CD14-positive monocyte (primary cell): ENCODE measurements at places on chromosomes 11 and 22.

- peak; percentile 33 for DNase-seq
- H3K4me3 ChIP-seq: peak overlapping the region; percentile 79
- H3K36me3 ChIP-seq: no peaks in the 10 kb centered on the region
- H3K4me1 ChIP-seq: peaks cover 52% of the 10 kb centered on the region
- no peaks in the 10 kb centered on the region for H3K27me3 ChIP-seq
- peak overlapping the region; percentile 60 for H3K27ac ChIP-seq
These were observed 698 bp downstream of the PAK1 start for GRCh38 chr11:77472991-77473800.

- no peak for DNase-seq
- H3K4me3 ChIP-seq: no peak overlapping the region
- H3K36me3 ChIP-seq: no peaks in the 10 kb centered on the region
- no peaks in the 10 kb centered on the region for H3K4me1 ChIP-seq
- no peak overlapping the region for H3K27ac ChIP-seq
- no peaks in the 10 kb centered on the region for H3K27me3 ChIP-seq
These were observed 201.5 kb upstream of the LUZP2 start for GRCh38 chr11:24295360-24295759.

DNA sequence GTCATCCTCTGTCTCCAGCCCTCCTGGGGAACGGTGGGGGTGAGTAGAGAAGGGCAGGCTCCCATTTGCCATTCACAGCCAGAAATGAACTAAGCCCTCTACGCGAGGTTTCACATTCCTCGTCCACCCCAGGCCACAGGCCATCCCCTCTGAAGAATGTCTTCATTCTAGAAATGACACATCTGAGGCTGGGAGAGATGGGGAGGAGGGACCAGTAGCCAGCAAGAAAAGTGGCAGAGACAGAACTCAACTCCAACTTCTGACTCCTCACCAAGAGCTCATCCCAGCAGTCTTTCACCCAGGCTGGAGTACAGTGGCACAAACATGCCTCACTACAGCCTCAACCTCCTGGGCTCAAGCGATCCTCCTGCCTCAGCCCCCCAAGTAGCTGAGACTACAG, 3.4 kb downstream of the CTSF start:
- H3K27ac ChIP-seq: no peak overlapping the region
- DNase-seq: no peak
- H3K4me1 ChIP-seq: peaks cover 4% of the 10 kb centered on the region
- H3K36me3 ChIP-seq: no peaks in the 10 kb centered on the region
- no peak overlapping the region for H3K4me3 ChIP-seq

DNA sequence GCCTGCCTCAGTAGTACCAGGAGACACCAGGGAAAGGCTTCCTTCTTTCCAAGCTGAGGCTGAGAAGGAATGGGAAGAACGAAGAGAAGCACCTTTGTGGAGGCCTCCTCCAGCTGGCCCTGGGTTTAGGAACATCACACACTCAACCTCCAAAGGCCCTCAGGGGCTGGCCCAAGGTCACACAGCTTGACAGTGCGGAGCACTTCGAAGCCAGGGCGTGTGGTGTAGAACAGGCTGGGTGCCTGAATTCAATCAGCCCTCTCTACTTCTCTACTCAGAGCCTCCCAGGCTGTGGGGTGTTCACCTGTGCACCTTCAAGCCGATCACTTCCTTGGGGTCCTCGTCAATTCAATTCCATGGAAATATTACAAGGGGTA, 727 bp upstream of the CSDC2 start:
- no peak for DNase-seq
- no peak overlapping the region for H3K27ac ChIP-seq
- H3K4me1 ChIP-seq: no peaks in the 10 kb centered on the region

- H3K4me3 ChIP-seq: no peak overlapping the region
- no peak for DNase-seq
These were observed 101.0 kb downstream of the RASSF10 start for GRCh38 chr11:13110145-13110544.

- DNase-seq: no peak
- no peaks in the 10 kb centered on the region for H3K4me1 ChIP-seq
- H3K27ac ChIP-seq: no peak overlapping the region
- H3K27me3 ChIP-seq: no peaks in the 10 kb centered on the region
These were observed 48.3 kb downstream of the RPUSD4 start for GRCh38 chr11:126163074-126163700.

DNA sequence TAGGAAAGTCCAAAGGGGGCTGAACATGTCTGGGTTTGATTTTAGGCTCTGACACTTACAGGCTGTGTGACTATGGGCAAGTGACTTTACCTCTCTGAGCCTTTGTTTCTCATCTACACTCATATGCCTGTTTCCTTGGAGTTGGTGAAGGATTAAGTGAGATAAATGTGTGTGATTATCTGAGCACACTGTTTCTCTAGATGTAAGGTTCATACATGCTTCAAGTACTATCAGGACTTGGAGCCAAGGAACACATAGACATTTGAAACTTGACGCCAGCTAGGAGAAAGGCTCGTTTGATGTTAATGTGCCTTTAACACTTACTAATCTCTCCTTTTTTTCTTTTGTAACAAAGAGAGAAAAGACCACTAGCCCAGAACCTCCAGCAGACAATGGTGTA, 9.7 kb downstream of the CRYBB1 start:
- H3K27ac ChIP-seq: no peak overlapping the region
- no peak overlapping the region for H3K4me3 ChIP-seq
- H3K36me3 ChIP-seq: no peaks in the 10 kb centered on the region
- H3K4me1 ChIP-seq: peaks cover 11% of the 10 kb centered on the region
- H3K27me3 ChIP-seq: no peaks in the 10 kb centered on the region
- no peak for DNase-seq

- peak; percentile 99 for DNase-seq
- peak overlapping the region; percentile 95 for H3K27ac ChIP-seq
- H3K4me1 ChIP-seq: peaks cover 62% of the 10 kb centered on the region
- H3K36me3 ChIP-seq: no peaks in the 10 kb centered on the region
- peak overlapping the region; percentile 13 for H3K4me3 ChIP-seq
- H3K27me3 ChIP-seq: no peaks in the 10 kb centered on the region
These were observed 15.9 kb upstream of the APOBEC3A start for GRCh38 chr22:38941488-38941987.

- no peaks in the 10 kb centered on the region for H3K36me3 ChIP-seq
- no peaks in the 10 kb centered on the region for H3K4me1 ChIP-seq
- no peak overlapping the region for H3K27ac ChIP-seq
- no peak overlapping the region for H3K4me3 ChIP-seq
- H3K27me3 ChIP-seq: no peaks in the 10 kb centered on the region
These were observed 15.2 kb upstream of the MTMR2 start for GRCh38 chr11:95939091-95939490.

GRCh38 chr11:61049859-61050258, 52.4 kb upstream of the CD5 start:
- no peaks in the 10 kb centered on the region for H3K27me3 ChIP-seq
- no peak overlapping the region for H3K4me3 ChIP-seq
- no peaks in the 10 kb centered on the region for H3K36me3 ChIP-seq
- H3K4me1 ChIP-seq: peaks cover 5% of the 10 kb centered on the region
- no peak overlapping the region for H3K27ac ChIP-seq

GRCh38 chr11:61277186-61278000, 17.7 kb downstream of the VWCE start:
- no peak overlapping the region for H3K27ac ChIP-seq
- no peak overlapping the region for H3K4me3 ChIP-seq
- no peak for DNase-seq
- H3K36me3 ChIP-seq: no peaks in the 10 kb centered on the region

DNA sequence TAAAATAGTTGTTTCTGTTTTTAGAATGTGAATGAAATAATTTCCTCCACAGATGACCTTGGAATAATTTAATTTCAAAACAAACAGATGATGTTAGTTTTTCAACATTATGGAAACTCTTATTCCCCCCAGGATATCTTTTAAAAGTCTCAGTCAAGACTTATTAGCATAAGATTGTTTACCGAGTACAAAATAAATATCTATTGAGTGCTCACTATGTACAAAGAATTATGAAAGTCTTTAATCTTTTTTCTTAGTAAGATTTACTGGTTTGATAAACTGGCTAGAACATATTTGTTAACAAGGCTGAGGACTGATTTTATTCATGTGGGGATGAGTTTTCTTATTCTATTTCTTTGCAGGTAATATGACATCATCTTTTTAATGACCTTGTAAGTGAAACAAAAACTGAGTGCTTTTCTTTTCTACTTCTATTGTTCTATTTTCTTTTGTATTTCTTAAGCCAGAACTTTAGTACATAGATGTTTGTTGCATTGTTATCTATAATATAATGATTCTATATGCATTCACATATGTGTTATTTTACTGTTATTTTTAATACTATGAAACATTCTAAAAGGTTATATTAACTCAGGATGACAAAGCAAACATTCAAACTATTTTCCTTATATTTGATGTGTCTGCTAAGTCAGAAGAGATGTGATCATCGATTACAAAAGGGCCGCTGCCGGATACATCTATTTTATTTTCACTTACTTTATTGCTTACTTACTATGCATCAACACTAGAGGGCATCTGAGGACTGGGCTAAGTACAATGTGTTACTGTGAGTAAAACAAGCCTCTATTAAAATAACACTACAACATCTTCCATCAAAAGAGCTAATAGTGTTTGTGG, 111.0 kb upstream of the ARHGAP42 start:
- no peak overlapping the region for H3K27ac ChIP-seq
- H3K4me3 ChIP-seq: no peak overlapping the region
- no peak for DNase-seq
- H3K27me3 ChIP-seq: no peaks in the 10 kb centered on the region
- no peaks in the 10 kb centered on the region for H3K4me1 ChIP-seq
- no peaks in the 10 kb centered on the region for H3K36me3 ChIP-seq
